Activated CD8-positive, alpha-beta memory T cell treated with anti-CD3 and anti-CD28 coated beads for 36 hours (primary cell): ENCODE measurements at places on chromosomes 1 and 21. TPM values are rescaled to one million over a fixed set of nuclear protein-coding genes. Genes with fewer than 3 reads are reported as not detected.

CD5L gene
- total RNA-seq, result not detected

KPRP gene
- total RNA-seq, result not detected

PLEKHN1 gene
- total RNA-seq, result 3.8 TPM

CELA3B gene
- not detected for total RNA-seq

FYB2 gene
- not detected for total RNA-seq

COL11A1 gene
- total RNA-seq, result not detected

FCRL1 gene
- not detected for total RNA-seq

JAM2 gene
- 1.3 TPM for total RNA-seq

AMY2A gene
- total RNA-seq, result not detected

MECR gene
- 46.4 TPM for total RNA-seq

PRAMEF10 gene
- not detected for total RNA-seq
